CD4-positive, alpha-beta T cell treated with Interleukin-17A for 4 hours (primary cell): ENCODE measurements at places on chromosomes 1 and 21.
A peak's percentile ranks its signal among the peaks of the same experiment; 100 is the strongest.

DNA sequence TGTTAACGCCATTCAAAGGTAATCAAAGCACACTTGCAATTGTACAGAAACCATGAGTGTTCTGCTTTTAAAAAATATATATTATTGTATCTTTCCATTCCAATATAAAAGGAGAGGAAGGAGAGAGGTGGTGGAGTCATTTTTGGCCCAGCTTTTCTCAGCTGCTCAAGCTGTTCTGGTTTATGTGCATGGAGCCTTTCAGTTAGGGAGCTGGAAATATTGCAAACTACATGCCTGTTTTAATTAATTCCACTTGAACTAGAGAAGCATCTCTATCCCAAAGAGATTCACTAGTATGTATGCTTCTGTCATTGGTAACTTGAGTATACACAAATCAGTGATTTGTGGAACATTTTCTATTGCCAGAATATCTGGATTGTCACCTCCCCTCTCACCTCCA lies 28.5 kb upstream of the C1orf105 start:
- no peak for DNase-seq

GRCh38 chr21:26515257-26515656 lies 57.8 kb downstream of the CYYR1 start:
- no peak for DNase-seq

DNA sequence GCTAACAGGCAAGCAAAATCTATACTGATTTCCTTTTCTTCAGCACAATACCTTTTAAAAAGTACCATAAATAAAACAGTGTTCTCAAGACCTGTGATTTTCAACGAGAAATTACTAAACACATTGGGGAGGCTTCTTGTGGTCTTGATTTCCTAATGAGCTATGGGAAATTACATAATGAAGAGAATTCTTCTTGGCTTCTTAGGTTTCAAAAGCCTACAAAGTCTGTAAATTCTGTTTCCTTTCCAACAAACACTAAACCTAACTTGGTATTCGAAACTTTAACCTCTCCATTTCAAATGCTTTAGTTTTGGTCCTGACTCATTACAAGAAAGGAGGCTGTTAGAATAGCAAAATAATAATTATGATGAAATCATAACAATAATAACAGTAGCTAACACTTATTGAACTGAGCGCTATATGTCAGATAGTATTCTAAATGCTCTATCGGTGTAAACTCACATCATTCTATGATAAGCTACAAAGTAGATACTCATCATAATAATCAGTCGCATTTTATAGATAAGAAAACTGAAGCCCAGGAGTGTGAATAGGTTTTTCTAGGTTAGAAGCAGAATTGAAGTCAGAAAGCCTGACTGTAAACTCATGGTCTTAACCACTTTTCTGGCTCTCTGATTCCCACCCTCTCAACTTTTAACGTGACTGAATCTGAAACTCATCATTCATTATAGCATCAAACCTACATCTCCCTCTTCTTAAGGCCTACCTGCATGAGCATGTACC lies 486.7 kb downstream of the SMYD3 start:
- DNase-seq, result no peak

DNA sequence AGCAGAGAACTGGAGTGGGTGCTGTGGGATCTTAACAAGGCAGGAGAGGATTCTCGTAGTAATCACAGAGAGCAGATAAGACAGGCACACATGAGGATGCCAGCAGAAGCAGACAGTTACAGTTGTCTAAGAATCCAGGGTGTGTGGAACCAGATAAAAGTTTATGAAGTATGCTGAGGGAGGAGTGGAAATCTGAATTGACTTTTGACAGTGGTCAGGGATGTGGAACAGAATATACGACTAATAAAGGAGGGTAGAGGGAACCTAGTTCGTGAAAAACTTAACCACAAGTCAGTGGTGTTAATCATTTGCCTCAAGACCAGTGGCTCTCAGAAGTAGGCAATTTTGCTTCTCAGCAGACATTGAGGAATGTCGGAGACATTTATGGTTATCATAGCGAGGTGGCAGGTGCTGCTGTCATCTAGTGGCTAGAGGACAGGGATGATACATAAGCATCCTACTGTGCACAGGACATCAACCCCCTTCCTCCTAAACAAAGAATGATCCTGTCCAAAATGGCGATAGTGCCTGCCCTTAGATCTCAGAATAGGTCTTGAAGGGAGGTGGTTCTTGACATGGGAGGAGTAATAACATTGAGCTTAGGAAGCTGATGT lies 3.0 kb downstream of the LRRC8D start:
- no peak for DNase-seq

DNA sequence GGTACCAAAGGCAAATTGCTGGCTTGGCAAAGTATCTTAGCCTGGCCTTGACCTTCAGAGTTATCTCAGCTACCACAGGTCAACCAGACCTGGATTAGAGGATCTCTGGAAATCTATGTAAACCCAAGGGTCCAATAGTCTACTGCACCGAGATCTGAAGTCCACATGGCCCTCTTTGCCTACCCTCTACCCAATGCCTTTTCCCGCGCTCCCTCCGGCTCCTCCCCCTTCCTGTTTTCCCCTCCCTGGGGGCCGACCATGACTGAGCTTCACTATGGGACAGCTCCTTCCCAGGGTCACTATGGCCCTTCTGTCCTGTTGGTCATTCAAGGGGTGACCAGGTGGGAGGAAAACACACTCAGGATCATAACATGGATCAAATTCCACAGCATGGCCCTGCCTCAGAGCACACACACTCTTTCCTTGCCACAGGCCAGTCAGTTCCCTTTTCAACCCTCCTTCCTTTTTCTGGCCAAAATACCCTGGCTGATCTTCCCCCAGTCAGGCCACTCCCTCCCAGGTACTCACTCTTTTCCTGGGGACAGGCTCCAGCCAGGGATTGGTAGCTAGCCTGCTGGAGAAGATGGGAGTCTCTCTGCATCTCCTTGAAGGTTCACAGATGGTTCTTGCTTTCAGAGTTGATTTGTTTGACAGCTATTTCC lies 19.1 kb upstream of the TMEM183A start:
- no peak for DNase-seq

- peak; percentile 27 for DNase-seq
Measured at GRCh38 chr1:110068646-110069403, 1.6 kb downstream of the ALX3 start.

DNA sequence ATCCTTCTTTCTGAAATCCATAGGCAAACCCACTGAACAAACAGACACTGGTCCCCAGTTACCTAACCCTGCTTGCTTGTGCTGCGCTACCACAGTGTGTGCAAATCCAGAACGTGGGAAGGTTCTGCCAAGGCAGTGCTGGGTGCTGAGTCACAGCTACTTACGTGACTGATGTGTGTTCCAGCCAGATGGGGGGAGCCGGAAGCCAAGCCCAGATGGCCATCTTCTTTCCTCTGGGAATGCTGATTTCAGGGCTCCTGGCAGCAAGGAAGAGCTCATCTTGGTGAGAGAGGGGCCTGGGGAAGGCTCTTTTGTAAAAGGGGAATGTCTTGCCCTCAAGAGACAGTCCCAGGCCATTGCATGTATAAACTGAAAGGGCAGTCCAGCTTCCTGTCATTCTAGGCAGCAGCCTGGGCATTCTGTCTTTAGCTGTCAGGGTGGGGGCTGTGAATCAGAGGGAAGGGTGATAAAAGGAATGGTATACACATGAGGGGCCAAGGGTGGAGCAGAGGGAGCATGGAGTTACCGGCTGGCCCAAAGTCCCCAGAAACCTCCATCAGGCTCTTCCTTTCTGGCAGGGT lies 54.1 kb downstream of the CD46 start:
- no peak for DNase-seq

DNA sequence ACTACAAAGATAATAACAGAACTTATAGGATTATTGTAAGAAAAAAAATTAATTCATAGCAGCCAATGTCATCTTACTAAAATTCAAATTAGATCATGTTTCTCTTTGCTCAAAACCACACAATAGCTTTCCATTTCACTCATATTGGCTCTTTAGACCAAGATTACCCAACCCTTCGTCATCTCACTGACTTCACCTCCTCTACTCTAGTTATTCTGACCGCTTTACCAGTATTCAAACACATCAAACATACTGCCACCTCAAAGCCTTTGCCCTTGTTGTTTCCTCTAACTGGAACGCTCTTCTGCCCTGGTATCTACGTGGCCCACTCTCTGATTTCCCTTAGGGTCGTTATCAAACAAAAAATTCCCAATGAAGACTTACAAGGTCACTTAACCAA lies 1.7 kb downstream of the ANGPTL3 start:
- DNase-seq, result no peak

- DNase-seq, result no peak
Measured at GRCh38 chr1:5108740-5109139, 454.3 kb downstream of the AJAP1 start.

GRCh38 chr1:55002686-55003085 lies 4.0 kb downstream of the BSND start:
- DNase-seq, result no peak
